ENCODE measurements at places on chromosomes 7 and 10.

GRCh38 chr10:4672201-4672600 is 153.8 kb upstream of the AKR1E2 start:
- DNase-seq, result no peak

DNA sequence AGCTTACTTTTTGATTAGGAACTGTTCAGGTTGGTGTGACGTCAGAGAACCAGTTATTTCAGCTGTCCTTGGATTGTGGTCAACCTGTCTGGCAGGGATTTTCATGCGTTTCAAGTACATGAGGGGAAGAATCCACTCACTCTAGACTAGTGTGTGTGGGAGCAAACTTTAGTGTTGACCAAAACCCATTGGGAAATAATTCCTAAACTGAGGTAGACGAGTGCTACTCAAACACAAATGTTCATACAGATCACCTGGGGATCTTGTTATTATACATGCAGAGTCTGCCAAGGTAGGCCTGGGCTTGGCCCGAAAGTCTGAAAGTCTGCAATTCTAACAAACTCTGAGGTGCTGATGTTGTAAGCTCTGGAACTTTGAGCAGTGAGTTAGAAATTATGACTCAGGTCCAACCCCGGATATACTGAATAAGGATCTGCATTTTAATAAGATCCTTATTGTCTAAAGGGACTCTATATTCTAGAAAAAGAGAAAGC is 111.1 kb upstream of the CREB5 start:
- peak; percentile 35 for DNase-seq

- DNase-seq, result peak; percentile 90
Observed at GRCh38 chr7:14748461-14748860, 154.1 kb downstream of the DGKB start.

- no peak for DNase-seq
Observed at GRCh38 chr7:149701495-149702240, 71.7 kb downstream of the ZNF467 start.

GRCh38 chr10:59434463-59435321 is 72.3 kb upstream of the FAM13C start:
- peak; percentile 25 for DNase-seq

DNA sequence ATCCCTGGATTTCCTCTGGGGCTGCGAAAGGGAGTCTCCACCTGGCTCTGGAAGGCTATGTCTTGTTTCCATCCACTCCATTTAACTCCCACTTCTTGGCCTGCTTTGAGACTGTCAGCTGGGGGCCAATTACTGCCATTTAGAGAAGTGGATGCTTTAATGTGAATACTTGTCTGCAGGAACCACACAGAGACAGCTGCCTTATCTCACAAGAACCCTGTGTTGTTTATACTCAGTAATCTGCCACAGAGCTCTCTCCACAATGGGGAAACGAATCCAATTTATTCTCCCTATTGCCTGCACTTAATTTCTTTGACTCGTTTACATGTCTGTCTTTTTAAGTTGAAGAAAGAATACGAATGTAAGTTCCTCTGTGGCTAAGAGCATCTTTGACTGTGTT is 787.0 kb upstream of the C7orf33 start:
- no peak for DNase-seq

- DNase-seq, result no peak
Observed at GRCh38 chr10:121108051-121108450, 256.9 kb downstream of the WDR11 start.

GRCh38 chr10:31000071-31000782 is 31.4 kb downstream of the ZNF438 start:
- peak; percentile 33 for DNase-seq

DNA sequence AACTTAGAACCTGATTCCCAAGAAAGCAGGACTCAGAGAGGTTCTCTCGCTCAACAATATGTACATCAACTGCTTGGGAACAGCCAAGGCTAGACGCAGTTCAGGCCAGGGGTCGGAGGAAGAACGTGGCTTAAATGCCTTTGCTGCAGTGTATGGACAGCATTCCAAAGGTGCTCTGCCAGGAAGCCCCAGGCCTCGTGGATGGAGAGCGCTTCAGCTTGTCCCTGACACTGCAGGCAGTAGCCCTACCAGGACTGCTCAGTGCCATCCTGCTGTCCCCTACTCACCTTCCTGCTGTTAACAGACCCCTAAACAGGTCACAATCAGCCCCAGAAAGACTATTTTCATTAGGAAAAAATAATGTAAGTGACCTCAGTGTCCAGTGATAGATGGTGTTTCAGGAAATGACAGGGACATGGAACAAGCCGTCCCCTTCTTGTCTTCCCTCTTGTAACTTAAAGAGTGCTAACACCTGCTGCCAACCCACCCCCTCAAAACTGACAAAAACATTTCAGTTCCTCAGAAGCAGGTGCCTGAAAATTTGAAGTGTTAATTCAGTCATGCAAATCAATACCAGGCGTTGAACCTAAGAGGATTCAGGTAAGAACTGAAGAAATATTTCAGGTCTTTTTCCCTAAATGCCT is 16.5 kb downstream of the CREB3L2 start:
- no peak for DNase-seq

- DNase-seq, result peak; percentile 14
Observed at GRCh38 chr7:4931943-4932342, 27.0 kb downstream of the MMD2 start.

- peak; percentile 3 for DNase-seq
Observed at GRCh38 chr10:120606051-120606764, 149.2 kb downstream of the PLPP4 start.

- no peak for DNase-seq
Observed at GRCh38 chr7:121102619-121103018, 114.1 kb downstream of the CPED1 start.

- DNase-seq, result peak; percentile 56
Observed at GRCh38 chr7:23012908-23013714, 819 bp downstream of the HYCC1 start.

GRCh38 chr10:74344306-74344705 is 193.3 kb downstream of the ADK start:
- DNase-seq, result no peak

- DNase-seq, result no peak
Observed at GRCh38 chr10:68870061-68870460, 31.1 kb upstream of the DDX50 start.

DNA sequence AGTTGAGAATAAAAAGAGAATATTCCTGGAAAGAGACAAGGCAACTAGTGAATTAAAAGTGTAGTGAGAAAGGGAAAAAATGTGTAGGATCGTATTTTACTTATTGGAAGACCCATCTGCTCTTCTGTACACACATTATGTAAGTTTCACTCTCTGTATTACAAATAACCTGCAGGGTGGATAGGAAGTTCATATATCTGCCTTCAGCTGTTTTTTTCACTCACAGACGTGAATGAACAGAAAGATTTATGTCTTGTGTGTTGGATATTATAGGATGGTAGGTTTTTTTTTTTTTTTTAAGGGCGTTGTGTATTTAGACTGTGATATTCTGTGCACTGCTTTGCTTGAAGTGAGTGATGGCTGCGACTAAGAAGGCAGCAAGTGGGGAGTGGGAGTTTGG is 266.5 kb downstream of the AUTS2 start:
- DNase-seq, result no peak

DNA sequence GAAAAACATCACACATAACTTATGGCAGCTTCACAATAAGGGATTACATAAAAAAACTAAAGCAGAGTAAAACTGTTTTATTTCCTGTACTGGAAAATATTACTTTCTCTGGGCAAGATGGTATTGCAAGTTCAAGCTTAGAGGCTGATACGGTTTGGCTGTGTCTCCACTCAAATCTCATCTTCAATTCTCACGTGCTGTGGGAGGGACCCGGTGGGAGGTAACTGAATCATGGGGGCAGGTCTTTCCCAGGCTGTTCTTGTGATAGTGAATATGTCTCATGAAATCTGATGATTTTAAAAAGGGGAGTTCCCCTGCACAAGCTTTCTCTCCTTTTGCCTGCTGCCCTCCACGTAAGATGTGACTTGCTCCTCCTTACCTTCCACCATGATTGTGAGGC is 5.1 kb upstream of the LRRC27 start:
- DNase-seq, result no peak

DNA sequence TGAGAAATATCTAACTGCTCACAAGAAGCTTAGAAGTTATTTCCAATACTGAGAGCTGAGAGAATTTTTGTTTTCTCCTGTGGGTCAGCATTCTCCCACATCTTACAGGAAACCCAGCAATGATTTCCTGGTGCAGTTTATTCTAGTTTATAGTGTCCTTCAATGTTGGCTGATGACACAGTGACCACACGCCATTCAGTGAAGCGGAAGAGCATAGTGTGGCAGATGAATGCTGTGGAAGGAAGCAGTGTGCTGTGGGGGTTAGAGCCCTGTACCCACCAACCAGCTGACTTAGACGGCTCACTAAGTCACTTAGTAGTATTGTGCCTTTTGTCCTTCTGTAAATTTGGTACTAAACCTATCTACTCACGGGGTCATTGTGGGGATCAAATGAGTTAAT is 1.4 kb upstream of the TMEM26 start:
- no peak for DNase-seq

DNA sequence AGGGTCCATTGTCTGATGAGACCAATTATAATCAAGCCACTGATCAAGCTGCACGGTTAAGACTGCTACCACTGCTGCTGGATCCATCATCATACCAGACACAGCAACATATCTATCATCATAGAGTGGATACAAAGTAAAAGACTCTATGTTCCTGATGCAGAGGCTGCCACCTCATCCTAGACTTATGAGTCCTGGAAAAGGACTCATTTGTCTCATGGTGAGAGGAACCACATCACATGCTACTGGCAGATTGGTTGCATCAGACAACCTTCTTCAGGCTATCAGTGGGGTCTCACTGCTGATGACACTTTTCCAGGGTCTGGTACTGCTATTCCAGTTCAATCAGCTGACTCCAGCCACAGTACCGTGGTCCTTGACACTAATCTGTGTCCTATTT is 79.0 kb downstream of the ABI1 start:
- peak; percentile 80 for DNase-seq

DNA sequence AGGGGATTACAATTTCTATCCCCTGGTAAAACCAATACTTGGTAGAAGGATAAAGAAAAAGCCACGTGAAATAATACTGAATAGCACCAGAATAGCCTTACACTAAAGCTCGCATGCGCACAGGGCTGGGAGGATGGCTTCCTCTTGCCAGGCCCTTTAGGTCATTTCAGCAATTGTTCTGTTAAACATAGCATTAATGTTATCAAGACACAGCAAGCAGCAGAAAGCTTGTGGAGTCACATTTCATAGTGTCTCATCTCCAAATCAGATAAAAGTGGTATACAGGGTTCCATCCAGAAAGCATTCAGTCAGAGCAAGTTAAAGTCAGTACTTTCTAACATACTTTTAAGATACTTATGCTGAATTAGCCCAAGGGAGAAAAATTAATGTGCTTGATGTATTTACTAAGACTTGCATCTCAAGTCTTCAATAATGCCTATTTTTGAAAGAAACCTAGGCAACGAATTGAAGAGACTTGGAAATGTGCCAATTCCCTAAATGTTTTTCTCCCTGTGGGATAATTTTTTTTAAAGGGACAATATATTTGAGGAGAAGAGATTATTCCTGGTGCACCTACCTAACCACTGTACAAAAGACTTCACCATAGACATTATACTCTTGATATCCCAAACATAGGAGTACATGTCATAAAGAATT is 14.3 kb upstream of the NPM3 start:
- no peak for DNase-seq

DNA sequence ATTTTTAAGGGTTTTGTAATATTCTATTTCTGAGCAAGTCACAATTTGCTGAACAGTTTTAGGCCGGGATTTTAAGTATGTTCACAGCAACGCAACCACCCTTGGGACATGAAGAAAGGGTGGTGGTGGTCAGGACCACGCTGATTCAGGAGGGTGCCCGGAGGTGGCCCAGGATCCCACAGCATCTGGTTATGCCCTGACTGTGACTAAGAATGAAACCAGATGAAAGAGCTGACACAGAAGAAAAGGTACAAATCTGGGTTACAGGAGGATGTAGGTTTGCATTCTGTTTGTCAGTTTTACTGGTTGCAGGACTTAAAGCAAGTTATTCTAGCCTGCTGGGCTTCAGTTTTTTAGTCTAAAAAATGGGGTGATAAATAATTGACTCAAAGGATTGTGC is 279.7 kb downstream of the CCSER2 start:
- DNase-seq, result no peak

- DNase-seq, result no peak
Observed at GRCh38 chr7:133365917-133366316, 113.0 kb downstream of the EXOC4 start.

All from ELR (cell line).